ENCODE measurements at places on chromosomes 13 and 19. TPM values are rescaled to one million over a fixed set of nuclear protein-coding genes. Genes with fewer than 3 reads are reported as not detected.

EPSTI1 gene
- 21.9 TPM for total RNA-seq

DNA sequence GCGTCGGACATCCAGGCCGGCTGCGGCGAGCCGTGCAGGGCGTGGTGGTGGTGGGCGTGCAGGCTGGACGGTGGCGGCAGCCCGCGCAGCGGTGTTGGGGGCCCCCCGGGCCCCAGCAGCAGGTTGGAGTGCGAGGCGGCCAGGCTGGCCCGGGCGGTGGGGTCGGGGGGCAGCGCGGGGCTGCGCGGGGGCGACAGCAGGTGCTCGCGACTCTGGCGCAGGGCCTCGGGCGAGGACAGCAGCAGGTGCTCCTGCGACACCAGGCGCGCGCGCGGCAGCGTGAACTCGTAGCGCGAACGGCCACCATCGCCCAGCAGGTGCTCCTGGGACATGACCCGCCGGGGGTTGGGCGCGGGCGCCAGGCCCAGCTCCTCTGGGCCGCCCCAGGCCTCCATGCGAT, 9.8 kb downstream of the SHISA7 start:
- H3K27me3 ChIP-seq: peaks cover 44% of the 10 kb centered on the region
- no peak for DNase-seq
- no peaks in the 10 kb centered on the region for H3K36me3 ChIP-seq
- no peaks in the 10 kb centered on the region for H3K4me1 ChIP-seq
- no peak overlapping the region for H3K27ac ChIP-seq

- DNase-seq: no peak
- H3K36me3 ChIP-seq: peaks cover 44% of the 10 kb centered on the region
- H3K27ac ChIP-seq: no peak overlapping the region
- no peaks in the 10 kb centered on the region for H3K27me3 ChIP-seq
- peaks cover 18% of the 10 kb centered on the region for H3K4me1 ChIP-seq
- H3K4me3 ChIP-seq: no peak overlapping the region
These were observed 27.4 kb upstream of the ZNF83 start for GRCh38 chr19:52665529-52665928.

GRCh38 chr13:23557043-23557442, 13.2 kb upstream of the TNFRSF19 start:
- peaks cover 13% of the 10 kb centered on the region for H3K27me3 ChIP-seq
- DNase-seq: no peak
- H3K4me3 ChIP-seq: no peak overlapping the region
- no peak overlapping the region for H3K27ac ChIP-seq
